ENCODE measurements at places on chromosomes 5 and 9. TPM values are rescaled to one million over a fixed set of nuclear protein-coding genes. Genes with fewer than 3 reads are reported as not detected.

DNA sequence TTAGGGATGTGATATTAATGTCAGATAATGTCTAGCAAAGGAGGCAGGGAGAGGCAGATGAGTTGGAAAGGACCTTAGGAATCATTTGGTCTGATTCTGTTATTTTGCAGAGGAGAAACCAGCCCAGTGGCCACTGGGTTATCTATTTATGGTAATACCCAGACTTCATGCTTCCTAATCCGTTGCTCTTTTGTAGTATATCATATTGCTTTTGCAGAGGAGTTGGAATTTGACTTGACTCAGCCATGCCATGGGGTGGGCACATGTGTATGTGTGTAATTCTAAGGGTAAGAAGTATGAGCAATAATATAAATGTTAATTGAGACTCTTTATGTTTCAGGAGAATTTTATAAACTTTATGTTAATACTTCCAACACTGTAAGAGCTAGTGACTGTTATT lies 7.3 kb downstream of the GPR21 start:
- no peak overlapping the region for H3K27ac ChIP-seq
- H3K4me1 ChIP-seq: no peaks in the 10 kb centered on the region
- H3K4me3 ChIP-seq: no peak overlapping the region

DNA sequence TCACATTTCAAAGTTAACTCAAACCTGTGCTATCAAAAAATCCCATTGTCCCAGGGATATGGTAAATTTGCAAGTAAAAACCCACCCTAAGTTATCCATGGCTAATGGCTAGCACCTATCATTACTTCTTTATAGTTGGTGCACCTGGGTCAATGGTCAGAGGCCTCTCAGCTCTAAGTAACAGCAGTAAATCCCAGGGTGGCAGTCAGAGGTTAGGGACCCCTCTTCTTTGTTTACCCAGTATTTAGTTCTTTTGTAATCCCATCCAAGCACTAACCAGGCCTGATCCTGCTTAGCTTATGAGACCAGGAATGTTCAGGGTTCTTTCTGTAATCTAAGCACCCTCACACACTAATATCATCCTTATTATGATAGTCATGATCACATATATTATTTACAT lies 52.1 kb upstream of the WWC1 start:
- DNase-seq: no peak
- H3K4me1 ChIP-seq: no peaks in the 10 kb centered on the region
- H3K27me3 ChIP-seq: no peaks in the 10 kb centered on the region
- H3K27ac ChIP-seq: no peak overlapping the region
- no peak overlapping the region for H3K4me3 ChIP-seq
- H3K36me3 ChIP-seq: no peaks in the 10 kb centered on the region

FAM151B gene
- total RNA-seq: 9.2 TPM

DNA sequence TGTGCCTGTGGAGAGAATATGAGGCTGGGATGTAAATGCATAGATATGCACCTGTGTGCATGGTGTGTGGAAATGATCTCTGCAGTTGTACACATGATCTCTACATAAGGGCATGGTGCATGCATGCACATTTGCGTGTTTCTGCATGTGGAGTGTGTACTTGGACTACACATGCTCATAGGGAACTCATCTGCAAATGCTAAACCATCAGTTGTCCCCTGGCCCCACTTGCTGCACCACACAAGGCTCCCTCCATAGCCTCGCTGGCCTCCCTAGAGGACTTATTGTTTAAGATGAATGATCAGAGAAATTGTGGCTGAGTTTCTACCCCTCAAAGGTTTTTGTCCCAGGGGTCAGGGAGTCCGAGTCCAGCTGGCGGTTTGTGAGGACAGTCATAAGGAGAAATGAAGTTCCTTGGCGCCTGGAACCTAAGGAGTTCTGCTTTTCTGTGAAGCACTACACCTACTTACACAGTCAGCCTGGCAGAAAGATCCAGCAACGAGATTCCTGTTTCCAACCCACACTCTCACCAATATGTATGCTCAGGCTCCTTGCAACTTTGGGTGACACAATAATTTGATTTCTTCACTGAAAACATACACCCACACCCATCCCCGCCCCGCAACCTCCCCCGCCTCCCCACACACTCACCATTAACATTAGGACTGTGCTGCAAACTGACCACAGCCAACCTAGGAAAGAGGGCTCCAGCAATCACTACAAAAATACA lies 79.9 kb upstream of the CPEB4 start:
- DNase-seq: no peak
- H3K36me3 ChIP-seq: no peaks in the 10 kb centered on the region
- no peak overlapping the region for H3K4me3 ChIP-seq
- H3K27me3 ChIP-seq: no peaks in the 10 kb centered on the region
- no peak overlapping the region for H3K27ac ChIP-seq
- no peaks in the 10 kb centered on the region for H3K4me1 ChIP-seq

GRCh38 chr5:150295172-150295634 lies 5.6 kb upstream of the CAMK2A start:
- peaks cover 22% of the 10 kb centered on the region for H3K4me1 ChIP-seq
- H3K27ac ChIP-seq: no peak overlapping the region
- peak; percentile 45 for DNase-seq
- no peak overlapping the region for H3K4me3 ChIP-seq
- H3K27me3 ChIP-seq: no peaks in the 10 kb centered on the region
- no peaks in the 10 kb centered on the region for H3K36me3 ChIP-seq

- no peak overlapping the region for H3K27ac ChIP-seq
- H3K4me3 ChIP-seq: no peak overlapping the region
- no peaks in the 10 kb centered on the region for H3K36me3 ChIP-seq
- H3K27me3 ChIP-seq: no peaks in the 10 kb centered on the region
- no peaks in the 10 kb centered on the region for H3K4me1 ChIP-seq
These were observed 186.3 kb downstream of the TLE4 start for GRCh38 chr9:79757881-79758669.

NMUR2 gene
- total RNA-seq: not detected

GRCh38 chr5:96012399-96012798 lies 50.7 kb upstream of the ELL2 start:
- H3K36me3 ChIP-seq: no peaks in the 10 kb centered on the region
- no peak overlapping the region for H3K27ac ChIP-seq
- no peaks in the 10 kb centered on the region for H3K27me3 ChIP-seq
- no peak overlapping the region for H3K4me3 ChIP-seq

DNA sequence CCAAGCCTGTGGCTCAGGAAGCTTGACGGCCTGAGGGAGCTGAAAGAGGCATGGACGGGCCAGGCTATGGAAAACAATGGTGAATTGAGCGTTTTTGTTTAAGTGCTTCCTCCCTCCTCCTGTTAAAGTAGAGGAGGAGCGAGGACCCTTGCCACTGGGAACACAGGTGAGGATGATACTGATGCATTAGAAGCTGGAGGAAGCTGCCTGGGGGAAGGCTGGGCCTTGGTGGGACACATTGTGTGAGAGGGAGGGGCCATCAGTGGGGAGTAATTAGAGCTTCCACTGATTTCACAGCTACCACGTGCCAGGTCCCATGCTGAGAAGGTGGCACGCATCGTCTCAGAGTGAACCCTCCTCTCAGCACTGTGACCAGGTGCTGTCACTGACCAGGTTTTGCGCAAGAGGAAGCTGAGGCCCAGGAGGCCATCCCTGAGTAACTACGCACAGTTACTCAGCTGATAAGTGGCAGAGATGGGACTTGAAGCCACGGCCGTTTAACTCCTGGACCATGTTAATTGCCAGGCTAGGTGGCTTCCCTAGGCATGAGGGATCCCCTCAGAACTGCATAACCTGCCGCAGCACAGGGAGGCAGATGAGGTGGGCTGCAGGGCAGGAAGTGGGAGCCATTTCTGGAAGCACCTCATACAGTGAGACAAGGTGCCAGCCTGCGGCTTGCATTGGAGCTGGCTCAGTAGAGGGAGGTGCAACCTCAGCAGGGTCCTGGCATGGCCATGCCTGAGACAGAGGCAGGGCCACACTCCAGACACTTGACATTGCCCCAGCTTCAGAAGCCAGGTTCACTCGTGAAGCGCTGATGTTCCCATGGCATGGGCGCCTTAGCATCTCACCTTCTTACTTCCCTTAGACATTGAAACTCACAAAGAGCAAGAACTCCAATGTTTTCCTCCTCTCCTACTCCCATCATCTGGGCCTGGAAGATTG lies 195.3 kb upstream of the MVB12B start:
- H3K27me3 ChIP-seq: no peaks in the 10 kb centered on the region
- no peak overlapping the region for H3K4me3 ChIP-seq
- no peaks in the 10 kb centered on the region for H3K4me1 ChIP-seq
- no peaks in the 10 kb centered on the region for H3K36me3 ChIP-seq

DNA sequence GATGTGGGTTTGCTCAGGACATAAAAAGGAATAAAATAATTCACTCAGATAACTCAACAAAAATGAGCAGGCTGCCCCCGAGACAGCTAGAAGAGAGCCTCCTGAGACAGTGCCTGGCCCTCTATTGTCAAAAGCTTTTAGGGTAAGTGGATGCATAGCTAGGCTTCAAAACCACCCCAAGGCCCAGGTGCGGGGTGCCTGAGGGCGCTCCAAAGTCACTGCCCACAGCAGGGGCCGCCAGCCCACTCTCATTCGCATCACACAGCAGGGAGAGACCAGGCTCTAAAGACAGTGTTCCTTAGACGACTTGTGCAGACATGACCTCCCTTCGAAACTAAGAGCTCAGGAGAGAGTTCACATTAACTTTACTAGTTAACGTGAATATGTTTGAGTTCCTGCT lies 271.5 kb downstream of the FSTL4 start:
- no peak overlapping the region for H3K4me3 ChIP-seq
- DNase-seq: no peak
- H3K27ac ChIP-seq: no peak overlapping the region
- no peaks in the 10 kb centered on the region for H3K27me3 ChIP-seq

- H3K4me1 ChIP-seq: no peaks in the 10 kb centered on the region
- no peak for DNase-seq
- no peak overlapping the region for H3K4me3 ChIP-seq
These were observed 37.3 kb upstream of the TEX48 start for GRCh38 chr9:114719290-114719689.

LAMC3 gene
- total RNA-seq: not detected

GRCh38 chr9:81113453-81114124 lies 575.8 kb downstream of the TLE1 start:
- peaks cover 43% of the 10 kb centered on the region for H3K4me1 ChIP-seq
- DNase-seq: peak; percentile 84
- no peaks in the 10 kb centered on the region for H3K36me3 ChIP-seq
- peak overlapping the region; percentile 55 for H3K27ac ChIP-seq

RLN2 gene
- not detected for total RNA-seq

GRCh38 chr5:143051244-143052058 lies 281.3 kb downstream of the ARHGAP26 start:
- no peaks in the 10 kb centered on the region for H3K27me3 ChIP-seq
- peak overlapping the region; percentile 16 for H3K4me3 ChIP-seq
- peak overlapping the region; percentile 12 for H3K27ac ChIP-seq
- DNase-seq: no peak
- peaks cover 33% of the 10 kb centered on the region for H3K4me1 ChIP-seq
- no peaks in the 10 kb centered on the region for H3K36me3 ChIP-seq

DNA sequence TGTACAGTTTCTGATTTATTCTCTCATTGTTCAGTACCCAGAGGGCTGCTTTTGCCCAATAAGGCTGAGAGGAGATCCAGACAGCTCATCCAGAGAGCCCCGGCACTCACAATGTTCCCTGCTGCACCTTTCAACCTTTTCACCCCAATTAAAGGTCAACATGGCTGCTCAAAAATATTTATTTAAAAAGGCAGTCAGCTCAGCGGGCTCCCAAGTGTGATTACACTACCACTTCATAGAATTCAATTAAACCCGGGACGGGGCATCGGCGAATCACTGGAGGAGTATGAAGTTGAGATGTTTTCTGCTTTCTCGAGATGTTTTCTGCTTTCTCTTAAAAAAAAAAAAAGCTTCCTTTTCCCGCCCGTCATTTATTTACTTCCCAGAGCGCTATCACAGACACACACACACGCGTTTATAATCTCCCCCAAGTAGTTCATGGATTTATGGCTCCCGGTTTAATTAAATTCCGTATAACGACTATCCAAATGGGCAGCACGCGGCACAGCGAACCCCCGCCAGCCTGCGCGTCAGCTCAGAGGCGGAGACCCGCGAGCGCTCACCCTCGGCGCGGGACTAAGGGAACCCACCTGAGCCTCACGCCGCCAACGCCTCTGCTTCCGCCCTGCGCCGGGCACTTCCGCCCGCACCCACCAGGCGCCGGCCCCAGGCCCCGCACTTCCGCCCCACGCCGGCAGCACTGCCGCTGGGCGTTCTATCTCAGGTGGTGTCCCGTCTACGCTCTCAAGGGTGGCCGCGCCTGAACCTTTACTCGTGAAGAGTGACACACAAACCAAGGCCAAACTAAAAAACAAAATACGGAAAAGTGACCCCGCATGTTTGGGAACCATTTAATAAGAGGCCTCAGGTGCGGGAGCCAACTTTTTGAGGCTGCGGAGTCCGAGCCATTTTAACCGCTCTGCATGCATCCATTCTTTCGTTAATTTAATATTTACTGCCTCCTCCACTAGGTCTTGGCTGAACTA lies at the start of gene C5orf63:
C5orf63 (minus strand) TSS at position 642 of the 986 bp plus-strand sequence. CDS start 14,507 bp downstream, outside the sequence.
- no peaks in the 10 kb centered on the region for H3K36me3 ChIP-seq
- DNase-seq: peak; percentile 72
- no peaks in the 10 kb centered on the region for H3K27me3 ChIP-seq
- H3K4me1 ChIP-seq: peaks cover 9% of the 10 kb centered on the region

DNA sequence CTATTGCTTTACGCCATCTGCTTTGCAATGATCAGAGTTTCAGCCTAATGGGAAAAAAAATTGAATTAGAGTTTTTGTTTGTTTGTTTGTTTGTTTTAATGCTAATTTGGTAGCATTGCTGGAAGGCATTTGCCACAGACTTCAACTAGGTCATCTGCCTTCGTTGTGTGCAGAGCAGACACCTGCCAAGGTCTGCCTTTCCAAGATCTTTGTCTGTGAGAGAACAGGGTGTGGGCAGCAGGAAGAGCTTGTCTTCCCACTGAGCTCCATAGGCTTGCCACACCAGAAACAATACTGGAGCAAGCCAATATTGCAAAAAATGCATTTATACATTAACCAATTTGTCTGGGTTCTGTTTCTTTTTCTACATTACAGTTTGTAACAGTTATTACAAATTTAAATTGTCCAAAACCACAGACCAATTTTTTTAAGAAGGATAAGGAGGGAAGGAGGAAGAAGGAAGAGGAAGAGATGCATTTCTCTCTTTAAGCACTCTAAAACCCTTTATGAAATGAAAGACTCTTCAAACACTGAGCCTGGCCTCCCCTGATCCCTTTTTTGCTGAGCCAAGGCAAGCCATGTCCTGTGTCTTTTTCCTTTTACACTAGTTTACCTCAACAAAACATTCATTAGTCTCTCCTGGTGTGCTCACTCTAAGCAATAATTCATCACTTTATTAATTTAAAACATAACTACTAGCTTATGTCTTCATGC lies 210.5 kb downstream of the SNX18 start:
- H3K4me1 ChIP-seq: no peaks in the 10 kb centered on the region
- DNase-seq: no peak
- no peak overlapping the region for H3K4me3 ChIP-seq
- H3K27ac ChIP-seq: no peak overlapping the region

- DNase-seq: peak; percentile 12
- H3K36me3 ChIP-seq: no peaks in the 10 kb centered on the region
- H3K4me3 ChIP-seq: no peak overlapping the region
- no peak overlapping the region for H3K27ac ChIP-seq
- H3K4me1 ChIP-seq: no peaks in the 10 kb centered on the region
These were observed 26.6 kb downstream of the ENHO start for GRCh38 chr9:34496149-34496712.
